ENCODE measurements at places on chromosomes 16 and 17. TPM values are rescaled to one million over a fixed set of nuclear protein-coding genes. Genes with fewer than 3 reads are reported as not detected.

DNA sequence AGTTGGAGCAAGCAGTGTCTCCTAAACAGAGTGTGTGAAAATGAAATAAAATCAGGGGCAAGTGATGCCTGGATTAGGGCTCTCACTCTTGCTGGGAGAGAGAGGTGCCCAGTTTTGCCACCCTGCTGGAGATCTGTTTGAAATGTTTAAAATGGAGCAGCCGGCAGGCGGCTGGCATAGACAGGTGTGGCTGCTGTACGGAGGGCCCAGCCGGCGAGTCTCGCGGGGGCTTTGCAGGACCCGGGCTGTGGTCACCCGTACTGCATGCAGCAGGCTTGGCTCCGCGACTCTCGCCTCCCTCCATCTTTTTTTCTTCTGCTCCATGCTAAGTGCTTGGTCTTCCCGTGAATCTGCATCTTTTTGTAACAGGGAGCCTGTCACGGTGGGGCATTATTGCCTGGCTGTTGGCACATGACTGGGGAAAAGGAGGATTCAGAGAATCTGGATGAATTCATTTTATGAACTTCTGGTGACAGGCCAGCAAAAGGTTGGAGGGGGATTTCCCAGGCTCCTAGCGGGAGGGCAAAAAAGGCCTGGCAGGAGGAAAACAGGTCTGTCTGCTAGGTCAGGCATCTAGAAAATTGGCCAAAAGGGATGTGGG lies 1.8 kb downstream of the ZNRF1 start:
- DNase-seq: no peak

GRCh38 chr17:57548421-57549410 lies 196.4 kb downstream of the CCDC182 start:
- no peak for DNase-seq

DNA sequence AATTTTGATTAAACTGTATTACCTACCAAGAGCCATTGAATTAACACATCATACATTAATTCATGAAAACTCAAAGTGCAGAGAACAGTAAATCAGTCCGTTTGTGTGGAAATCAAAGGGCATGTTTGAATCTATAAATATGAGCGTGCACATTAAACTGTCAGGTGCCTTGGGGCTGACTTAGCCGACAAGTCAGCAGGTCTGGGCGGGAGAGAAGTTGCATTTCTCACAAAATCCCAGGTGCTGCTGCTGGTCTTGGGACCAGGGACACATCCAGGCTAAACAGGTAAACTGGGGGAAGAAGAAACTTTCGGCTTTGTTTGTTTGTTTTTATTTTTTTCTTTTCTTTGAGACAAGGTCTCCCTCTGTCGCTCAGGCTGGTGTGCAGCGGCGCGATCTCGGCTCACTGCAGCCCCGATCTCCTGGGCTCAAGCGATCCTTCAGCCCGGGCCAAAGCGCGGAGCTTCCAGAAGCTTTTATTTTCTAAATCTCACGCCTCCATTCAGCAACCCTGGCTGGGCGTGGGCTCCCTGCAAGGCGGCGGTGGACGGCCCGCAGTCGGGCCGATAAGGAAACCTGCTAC lies 213.9 kb downstream of the MRTFB start:
- DNase-seq: no peak

GRCh38 chr17:12287953-12288352 lies 267.3 kb downstream of the MAP2K4 start:
- no peak for DNase-seq

DNA sequence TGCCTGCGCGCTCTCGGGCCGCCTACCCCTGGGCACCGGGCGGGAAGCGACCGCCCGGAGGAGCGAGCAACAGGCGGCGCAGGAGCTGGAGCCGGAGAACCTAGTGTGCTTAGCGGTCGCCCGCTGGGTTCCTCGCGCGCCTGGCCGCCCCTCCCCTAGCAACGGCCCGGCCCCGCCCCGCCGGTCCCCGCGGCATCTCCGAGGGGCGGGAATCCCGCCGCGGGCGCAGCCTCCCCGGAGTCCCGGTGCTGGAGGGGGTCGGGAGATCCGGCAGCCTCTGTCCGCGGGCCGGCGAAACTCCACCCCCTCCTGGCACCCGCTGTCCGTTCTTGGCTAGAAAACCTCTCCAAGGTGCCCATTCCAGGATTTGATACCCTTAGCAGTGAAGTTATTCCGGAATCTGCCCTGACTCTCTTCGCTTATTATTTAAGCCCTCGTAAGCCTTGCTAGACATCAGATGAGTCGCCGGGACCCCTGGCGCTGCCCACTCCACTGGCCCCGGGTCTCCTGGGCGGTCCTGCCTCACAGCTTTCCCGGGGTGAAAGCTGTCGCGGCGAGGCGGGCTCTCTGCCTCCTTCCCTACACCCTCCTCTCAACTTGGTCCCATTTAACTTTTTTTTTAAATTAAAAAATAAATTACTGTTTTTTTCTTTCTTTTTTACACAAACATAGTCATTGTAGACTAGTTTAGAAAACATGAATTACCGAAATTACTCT lies at the start of gene RPRML:
TSS of gene RPRML (minus strand) at position 107 of the 717 bp plus-strand sequence. CDS start 246 bp downstream, outside the sequence.
- DNase-seq: no peak

DNA sequence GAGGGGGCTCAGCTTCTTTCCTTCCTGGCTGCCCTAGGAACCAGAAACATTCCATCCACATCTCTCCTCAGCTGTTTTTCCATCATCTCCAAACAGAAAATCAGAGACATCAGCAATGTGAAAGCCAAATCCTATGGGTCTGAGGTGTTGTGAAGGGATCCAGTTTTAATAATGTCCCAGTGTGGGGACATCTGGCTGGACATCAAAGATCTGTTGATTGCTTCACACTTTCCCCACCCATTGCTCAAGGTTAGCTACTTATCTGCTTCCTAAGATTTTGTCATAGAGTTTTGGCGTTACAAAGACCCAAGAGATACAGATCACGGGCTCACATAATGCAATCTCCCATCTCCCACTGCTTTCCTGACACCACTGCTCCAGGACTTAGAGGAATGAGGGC lies 47.8 kb upstream of the AXIN2 start:
- DNase-seq: no peak

GRCh38 chr16:64745258-64745930 lies 376.5 kb downstream of the CDH11 start:
- DNase-seq: no peak

- no peak for DNase-seq
Measured at GRCh38 chr16:8919934-8920462, 37.8 kb downstream of the LITAFD start.

TLCD1 gene
- 9.7 TPM for total RNA-seq

MED31 gene
- 25.3 TPM for total RNA-seq

IFI35 gene
- total RNA-seq: 82.7 TPM

DNA sequence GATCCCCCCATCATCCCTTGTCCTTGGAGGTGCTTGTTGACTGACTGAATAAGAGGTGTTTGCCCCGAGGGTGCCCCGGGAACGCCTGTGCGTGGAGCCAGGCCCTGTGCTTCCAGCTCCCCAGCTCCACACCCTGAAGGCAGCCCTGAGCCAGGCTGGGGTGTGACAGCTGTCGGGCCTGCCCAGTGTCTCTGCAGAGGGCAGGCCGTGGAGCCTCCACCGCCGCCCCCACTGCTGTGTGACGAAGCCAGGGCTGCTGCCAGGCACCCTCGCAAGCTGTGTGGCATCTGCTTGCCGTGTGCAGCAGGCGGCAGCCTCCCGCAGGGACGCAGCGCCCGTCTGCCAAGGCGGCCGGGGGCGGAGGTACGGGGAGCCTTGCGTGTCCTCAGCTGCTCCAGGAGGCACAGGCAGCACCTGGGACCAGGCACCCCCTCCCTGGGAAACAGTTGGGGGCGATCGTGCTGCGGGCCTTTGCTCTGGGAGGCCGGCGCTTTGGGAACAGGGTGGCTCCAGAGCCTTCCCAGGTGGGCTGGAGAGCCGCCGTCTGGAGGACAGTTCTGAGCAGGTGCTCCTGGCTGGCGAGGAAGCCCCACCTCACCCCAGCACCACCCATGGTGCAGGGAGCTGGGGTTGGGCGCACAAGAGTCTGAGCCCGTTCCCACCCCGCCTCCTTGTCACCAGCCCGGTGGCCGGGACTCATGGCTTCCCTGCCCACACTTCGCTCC lies 26.6 kb downstream of the GSE1 start:
- no peak for DNase-seq

- no peak for DNase-seq
Measured at GRCh38 chr16:15961571-15962090, 12.2 kb downstream of the ABCC1 start.

GRCh38 chr16:65655802-65656201 lies 533.9 kb upstream of the CDH11 start:
- DNase-seq: no peak
